Activated CD4-positive, alpha-beta T cell treated with anti-CD3 and anti-CD28 coated beads, Interleukin-2, Interleukin-4, amounts not matched to agents 100 ng/mL and 50 ng/mL, durations not matched to agents 16 hours and 8 hours (primary cell): ENCODE measurements at places on chromosomes 1 and 21.

DNA sequence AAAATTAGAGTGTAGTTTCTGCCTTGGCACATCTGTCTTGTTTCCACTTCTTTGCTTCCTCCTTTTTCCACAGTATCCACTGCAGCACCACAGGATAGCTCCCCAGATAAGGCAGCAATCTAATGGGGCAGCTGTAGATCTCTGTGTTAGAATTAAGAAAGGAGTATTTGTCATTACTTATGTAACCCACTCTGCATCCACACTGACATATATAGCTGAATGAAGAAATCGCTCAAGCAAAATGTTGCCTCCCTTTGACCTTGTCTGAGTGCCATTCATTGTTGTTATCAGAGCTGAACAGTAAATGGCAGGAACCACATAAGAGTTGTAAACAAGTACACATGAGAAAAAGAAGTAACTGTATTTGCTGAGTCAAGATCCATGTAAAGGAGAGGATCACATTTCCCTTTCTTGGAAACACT is 45.9 kb upstream of the DPH5 start:
- DNase-seq = no peak

DNA sequence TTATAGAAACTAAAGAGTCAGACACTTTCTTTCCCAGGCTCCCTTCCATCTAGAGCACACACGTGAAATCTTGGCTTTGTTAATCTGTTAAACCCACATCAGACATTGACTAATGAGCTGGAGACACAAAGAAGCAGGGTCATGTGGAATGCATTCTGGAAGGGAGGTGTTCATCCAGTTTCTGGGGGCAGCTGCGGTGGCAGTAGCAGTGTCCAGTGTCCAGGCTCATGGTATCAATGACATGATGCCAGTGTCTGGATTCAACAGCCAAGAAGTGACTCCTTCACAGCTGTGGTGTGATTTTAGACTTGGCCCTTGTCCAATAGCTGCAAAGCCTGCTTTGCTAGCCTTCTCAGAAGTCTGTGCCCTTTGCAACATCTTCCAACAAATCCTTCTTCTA is 95.2 kb downstream of the NTPCR start:
- no peak for DNase-seq

GRCh38 chr1:65309304-65310077 is at the start of gene DNAJC6:
Gene DNAJC6, plus strand, starts transcription at chr1:65309543. Its CDS starts 203 bp downstream, at chr1:65309746.
- peak; percentile 42 for DNase-seq

DNA sequence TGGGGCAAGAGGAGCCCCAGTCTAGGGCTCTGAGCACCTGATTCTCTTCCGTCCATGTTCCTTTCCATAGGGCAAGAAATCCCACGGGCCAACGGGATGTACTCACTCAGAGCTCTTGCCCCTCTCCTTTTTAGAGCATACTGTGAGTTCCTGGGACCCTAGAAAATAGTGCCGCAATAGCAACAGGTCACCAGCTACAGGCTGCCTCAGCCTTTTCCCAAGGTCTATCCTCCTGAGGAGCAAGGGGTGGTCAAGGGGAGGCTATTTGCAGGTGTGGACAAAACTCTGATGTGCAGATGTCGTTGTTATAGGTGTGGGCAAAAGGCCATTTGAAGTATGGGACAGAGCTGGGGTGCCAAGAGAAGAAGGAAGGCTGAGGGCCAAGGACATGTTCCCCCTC is 1.6 kb upstream of the QSOX1 start:
- DNase-seq = no peak

GRCh38 chr1:212621949-212622305 is 13.4 kb downstream of the ATF3 start:
- no peak for DNase-seq

DNA sequence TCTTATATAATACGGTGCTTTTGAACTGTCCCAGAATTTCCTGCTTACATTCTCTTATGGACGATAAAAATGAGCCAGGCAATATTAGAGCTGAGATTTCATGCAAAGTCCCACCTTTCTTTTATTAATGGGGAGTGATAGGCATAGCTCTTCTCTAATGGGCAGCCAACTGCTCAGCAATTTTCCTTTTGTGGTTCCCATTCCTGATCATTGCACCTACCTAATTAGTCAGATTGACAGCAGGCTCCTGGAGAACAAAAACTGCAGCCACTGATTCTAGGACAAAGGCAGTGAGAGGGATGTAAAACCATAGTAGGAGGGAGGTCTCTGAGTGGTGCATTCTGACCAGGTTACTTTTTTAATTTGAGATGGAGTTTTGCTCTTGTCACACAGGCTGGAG is 110.4 kb downstream of the UCK2 start:
- no peak for DNase-seq
